ENCODE measurements at places on chromosomes 1 and 21. TPM values are rescaled to one million over a fixed set of nuclear protein-coding genes. Genes with fewer than 3 reads are reported as not detected.

The NME7 gene
- total RNA-seq = 22.0 TPM

The NTMT2 gene
- 0.50 TPM for total RNA-seq

The TAL1 gene
- 5.6 TPM for total RNA-seq

The ACTN2 gene
- 6.1 TPM for total RNA-seq

The KCNAB2 gene
- 46.0 TPM for total RNA-seq

The OR2W3 gene
- 2.1 TPM for total RNA-seq

Measured in spinal cord (tissue), 10 donors.